Smooth muscle cell of the umbilical artery (primary cell): ENCODE measurements at places on chromosomes 6 and 20. TPM values are rescaled to one million over a fixed set of nuclear protein-coding genes. Genes with fewer than 3 reads are reported as not detected.

RSPH4A gene
- total RNA-seq: 0.05 and 0.30 TPM in 2 replicates

ULBP1 gene
- under 0.01 and 0.09 TPM in 2 replicates for total RNA-seq

C6orf15 gene
- total RNA-seq: not detected in 2 replicates

HSPA1L gene
- 1.2 and 2.1 TPM in 2 replicates for total RNA-seq

CD24 gene
- total RNA-seq: 3.3 and 7.2 TPM in 2 replicates

BPIFA1 gene
- total RNA-seq: not detected in 2 replicates

ZC3H12D gene
- total RNA-seq: 0.05 and 0.30 TPM in 2 replicates

TP53TG5 gene
- not detected in 2 replicates for total RNA-seq

PREX1 gene
- total RNA-seq: 2.1 and 15.3 TPM in 2 replicates

FHL5 gene
- not detected in 2 replicates for total RNA-seq

NHSL1 gene
- 7.4 and 12.1 TPM in 2 replicates for total RNA-seq

UFL1 gene
- total RNA-seq: 34.4 and 41.4 TPM in 2 replicates

MRAP2 gene
- 0.23 and 0.59 TPM in 2 replicates for total RNA-seq

ZNF311 gene
- 1.1 and 1.5 TPM in 2 replicates for total RNA-seq

CST7 gene
- not detected in 2 replicates for total RNA-seq

THBS2 gene
- total RNA-seq: 1,449 and 1,500 TPM in 2 replicates

DCBLD1 gene
- total RNA-seq: 85.2 and 107 TPM in 2 replicates

CST4 gene
- total RNA-seq: not detected in 2 replicates

KIF25 gene
- 0.14 TPM in 1 of 2 replicates, not detected in the other for total RNA-seq

TREM2 gene
- total RNA-seq: 0.14 TPM in 1 of 2 replicates, not detected in the other

PAK5 gene
- total RNA-seq: not detected in 2 replicates

PLTP gene
- total RNA-seq: 17.8 and 27.7 TPM in 2 replicates

NMBR gene
- total RNA-seq: not detected in 2 replicates

WFDC12 gene
- not detected in 2 replicates for total RNA-seq

LZTS3 gene
- total RNA-seq: 3.0 and 5.2 TPM in 2 replicates

KHDRBS2 gene
- total RNA-seq: not detected in 2 replicates

HLA-DPA1 gene
- total RNA-seq: 0.30 TPM in 1 of 2 replicates, not detected in the other

VSX1 gene
- total RNA-seq: not detected in 2 replicates

UQCC2 gene
- 12.0 and 27.3 TPM in 2 replicates for total RNA-seq

OTOR gene
- total RNA-seq: not detected in 2 replicates

MUC22 gene
- total RNA-seq: not detected in 2 replicates

SLC18B1 gene
- 4.1 and 6.5 TPM in 2 replicates for total RNA-seq

LRP11 gene
- 119 and 130 TPM in 2 replicates for total RNA-seq

MBOAT1 gene
- 0.59 and 1.6 TPM in 2 replicates for total RNA-seq

COL12A1 gene
- 534 and 2,476 TPM in 2 replicates for total RNA-seq

TMX4 gene
- 23.9 and 39.8 TPM in 2 replicates for total RNA-seq

BTN1A1 gene
- not detected in 2 replicates for total RNA-seq

NKAIN2 gene
- not detected in 2 replicates for total RNA-seq
